ENCODE measurements at places on chromosomes 4 and X.

- no peak for DNase-seq
Measured at GRCh38 chr4:126992910-126993309, 639.8 kb upstream of the INTU start.

DNA sequence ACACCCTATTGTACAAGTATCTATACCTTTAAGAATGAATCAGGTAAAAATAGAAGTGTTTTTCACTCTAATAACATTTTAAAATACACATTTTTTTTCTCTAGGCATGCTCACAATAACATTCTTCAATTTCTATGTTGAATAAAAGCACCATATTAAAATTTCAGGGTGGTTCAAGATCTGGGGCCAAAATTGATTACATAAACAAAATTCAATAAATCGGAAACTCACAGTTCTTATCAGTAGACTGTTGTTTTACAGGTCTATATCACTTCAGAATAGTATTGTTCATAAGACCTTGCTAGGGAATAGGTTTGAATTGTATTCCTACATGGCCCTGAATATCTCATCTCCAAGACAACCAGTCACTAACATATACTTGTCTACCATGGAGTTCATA lies 634.0 kb downstream of the SPOCK3 start:
- DNase-seq: no peak

GRCh38 chr4:35975617-35976355 lies 268.5 kb downstream of the ARAP2 start:
- no peak for DNase-seq

DNA sequence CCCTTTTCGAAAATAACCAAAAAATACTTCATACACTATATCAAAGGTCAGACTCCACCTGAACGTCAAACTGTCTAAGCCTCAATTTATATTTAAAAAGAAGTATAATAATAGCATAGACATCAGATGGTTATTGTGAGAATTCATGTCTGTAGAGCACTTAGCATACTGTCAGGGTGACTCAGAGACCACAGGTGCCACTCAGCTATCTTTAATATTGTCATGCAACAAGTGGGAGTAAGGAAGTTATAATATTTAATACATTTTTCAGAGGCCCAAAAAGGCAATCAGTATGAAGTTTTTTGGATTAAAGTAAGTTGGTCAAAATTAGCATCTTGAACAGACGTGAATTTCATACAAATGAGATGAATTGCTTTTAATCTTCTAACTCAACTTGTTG lies 93.3 kb downstream of the PHOX2B start:
- DNase-seq: no peak

GRCh38 chr4:94409375-94409679 lies 42.4 kb upstream of the PDLIM5 start:
- DNase-seq: no peak

All from epithelial cell of prostate (primary cell).